ENCODE measurements at places on chromosomes 11 and 22. TPM values are rescaled to one million over a fixed set of nuclear protein-coding genes. Genes with fewer than 3 reads are reported as not detected.

DNA sequence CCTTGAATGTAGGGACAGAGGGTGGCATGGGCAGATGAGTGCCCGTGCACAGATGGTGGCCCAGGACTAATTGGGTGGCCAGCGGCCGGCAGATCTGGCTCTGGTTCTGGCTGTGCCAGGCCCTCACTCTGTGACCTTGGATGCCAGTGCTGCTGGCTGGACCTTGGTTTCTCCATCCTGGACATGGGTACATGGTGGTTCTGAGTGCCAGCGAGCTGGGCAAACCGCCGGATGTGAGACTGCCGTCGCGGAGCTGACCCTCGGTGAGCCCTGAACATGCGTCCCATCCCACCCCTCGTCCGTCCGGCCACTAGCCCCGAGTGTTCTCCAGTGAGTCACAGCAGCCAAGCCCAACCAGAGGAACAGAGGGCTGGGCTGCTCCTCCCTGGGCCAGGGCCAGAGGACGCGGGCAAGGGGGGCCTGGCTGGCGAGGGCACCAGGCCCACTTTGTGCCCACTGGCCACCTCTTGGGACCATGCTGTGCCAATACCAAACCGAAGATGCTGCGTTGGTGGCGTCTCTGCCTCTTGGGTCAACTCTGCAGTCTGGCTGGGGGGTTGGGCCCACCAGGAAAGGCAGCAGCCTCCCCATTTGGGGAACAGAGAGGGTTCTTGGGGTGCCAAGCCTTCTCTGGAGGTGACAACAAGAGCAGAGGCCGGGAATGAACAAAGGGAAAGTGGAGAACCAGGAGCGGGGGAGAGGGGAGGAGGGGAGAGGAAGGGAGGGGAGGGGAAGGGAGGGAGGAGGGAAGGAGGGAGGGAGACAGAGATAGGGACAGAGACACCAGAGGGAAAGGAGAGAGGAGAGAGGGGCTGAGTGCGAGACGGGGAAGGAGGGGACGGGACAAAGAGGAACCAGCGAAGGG is 10.7 kb downstream of the LSP1 start:
- H3K27ac ChIP-seq = peak overlapping the region; percentile 41
- H3K27me3 ChIP-seq = no peaks in the 10 kb centered on the region
- peaks cover 17% of the 10 kb centered on the region for H3K36me3 ChIP-seq
- no peak overlapping the region for H3K4me3 ChIP-seq
- H3K4me1 ChIP-seq = peaks cover 84% of the 10 kb centered on the region

DNA sequence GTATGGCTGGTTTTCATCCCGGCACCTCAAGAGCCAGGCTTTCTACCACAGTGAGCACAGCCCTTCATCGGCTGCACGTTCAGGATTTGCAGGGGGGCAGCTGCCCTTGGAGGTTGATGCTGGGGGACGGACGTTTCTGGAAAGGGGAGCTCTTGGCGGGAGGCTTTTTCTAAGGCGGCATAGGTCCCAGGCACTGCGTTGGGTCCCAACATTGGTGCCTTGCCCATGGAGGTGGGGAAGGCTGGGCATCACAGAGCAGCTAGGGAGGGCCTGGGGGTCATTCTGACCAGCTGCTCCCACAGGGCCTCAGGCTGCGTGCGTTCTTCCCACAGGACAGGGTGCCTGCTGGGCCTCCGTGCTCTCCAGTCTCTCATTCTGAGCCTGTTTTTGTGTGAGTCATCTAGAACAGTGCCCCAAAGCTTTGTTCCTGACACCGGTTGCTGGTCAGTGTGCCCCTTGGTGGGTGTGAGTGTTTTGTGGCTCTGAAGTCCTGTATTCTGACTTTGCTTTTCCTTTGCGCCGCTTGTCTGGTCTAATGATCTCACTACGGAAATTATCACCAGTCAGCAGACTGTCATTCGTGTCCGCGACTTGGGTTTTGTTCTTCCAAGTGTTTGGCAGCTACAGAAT is 275.9 kb downstream of the TBC1D22A start:
- no peak for DNase-seq
- no peaks in the 10 kb centered on the region for H3K27me3 ChIP-seq
- no peak overlapping the region for H3K27ac ChIP-seq
- peaks cover 5% of the 10 kb centered on the region for H3K36me3 ChIP-seq
- no peak overlapping the region for H3K4me3 ChIP-seq

DNA sequence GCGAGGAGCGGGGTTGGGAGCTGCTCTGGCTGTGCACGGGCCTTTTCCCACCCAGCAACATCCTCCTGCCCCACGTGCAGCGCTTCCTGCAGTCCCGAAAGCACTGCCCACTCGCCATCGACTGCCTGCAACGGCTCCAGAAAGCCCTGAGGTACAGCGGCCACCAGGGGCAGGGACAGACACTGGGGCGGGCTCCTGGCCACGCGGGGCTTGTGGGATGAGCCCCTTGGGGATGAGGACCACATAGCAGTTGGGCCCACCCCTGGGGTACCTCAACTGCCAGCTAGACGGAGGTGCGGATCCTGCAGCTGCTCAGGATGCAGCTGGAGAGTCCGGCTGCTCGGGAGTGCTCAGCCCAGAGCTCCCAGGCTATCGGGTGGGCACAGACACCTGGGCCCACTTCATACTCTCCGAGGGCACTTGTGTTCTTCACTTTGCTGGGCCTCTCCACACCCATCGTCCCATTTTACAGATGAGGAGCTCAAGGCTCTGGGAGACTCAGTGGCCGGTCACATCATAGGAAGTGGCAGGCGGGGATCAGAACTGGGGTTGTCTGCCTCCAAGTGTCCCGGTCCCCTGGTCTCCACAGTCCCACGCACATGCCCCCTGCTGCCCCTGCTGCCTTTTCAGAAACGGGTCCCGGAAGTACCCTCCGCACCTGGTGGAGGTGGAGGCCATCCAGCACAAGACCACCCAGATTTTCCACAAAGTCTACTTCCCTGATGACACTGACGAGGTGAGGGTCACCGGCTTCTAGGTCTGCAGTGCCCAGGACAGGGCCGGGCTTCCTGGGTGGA is 77.6 kb downstream of the MYO7A start:
- no peak overlapping the region for H3K27ac ChIP-seq
- H3K4me3 ChIP-seq = no peak overlapping the region
- no peaks in the 10 kb centered on the region for H3K27me3 ChIP-seq
- no peaks in the 10 kb centered on the region for H3K36me3 ChIP-seq
- H3K4me1 ChIP-seq = no peaks in the 10 kb centered on the region

- H3K4me3 ChIP-seq = no peak overlapping the region
- DNase-seq = no peak
- H3K27ac ChIP-seq = no peak overlapping the region
- peaks cover 5% of the 10 kb centered on the region for H3K27me3 ChIP-seq
Measured at GRCh38 chr11:64482588-64482987, 108.4 kb upstream of the SLC22A12 start.

- no peaks in the 10 kb centered on the region for H3K27me3 ChIP-seq
- peak overlapping the region; percentile 68 for H3K4me3 ChIP-seq
- peaks cover 96% of the 10 kb centered on the region for H3K4me1 ChIP-seq
- peaks cover 69% of the 10 kb centered on the region for H3K36me3 ChIP-seq
Measured at GRCh38 chr11:64765291-64765850, 5.6 kb upstream of the PYGM start.

DNA sequence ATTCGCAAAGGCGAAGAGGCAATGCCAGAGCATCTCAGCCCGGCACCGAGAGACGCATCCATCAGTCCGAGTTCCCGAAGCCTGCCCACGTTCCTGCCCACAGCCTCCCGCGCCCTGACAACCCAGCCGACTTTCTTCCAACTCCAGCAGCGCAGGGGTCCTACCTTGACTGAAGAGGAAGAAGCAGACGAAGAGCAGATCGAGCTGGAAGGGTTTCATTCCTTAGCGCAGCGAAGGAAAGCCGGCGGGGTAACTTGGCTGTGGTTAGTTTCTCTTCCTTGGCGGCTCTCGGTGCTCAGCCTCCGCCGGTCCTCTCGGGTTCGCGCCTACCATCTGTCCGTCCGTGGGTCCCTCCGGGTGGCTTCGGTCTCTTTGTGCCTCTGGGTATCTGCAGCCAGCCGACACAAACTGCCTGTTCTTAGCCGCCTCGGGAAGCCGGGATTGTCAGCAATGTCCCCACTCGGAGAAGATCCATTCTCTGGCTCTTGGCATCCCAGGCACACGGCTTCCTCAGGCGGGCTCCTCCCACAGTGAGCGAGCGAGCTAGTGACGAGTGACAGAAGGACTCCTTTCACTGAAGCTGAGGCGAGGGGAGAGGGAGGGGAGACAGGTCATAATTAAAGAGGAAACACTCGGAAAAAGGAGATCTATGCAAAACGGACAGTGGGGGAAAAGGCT is at the start of gene KIRREL3:
KIRREL3 (minus strand) TSS at position 480 of the 678 bp plus-strand sequence.
- H3K27me3 ChIP-seq = peaks cover 41% of the 10 kb centered on the region
- H3K4me3 ChIP-seq = no peak within 1 kb of the TSS
- DNase-seq = no peak
- no peak within 1 kb of the TSS for H3K27ac ChIP-seq

GRCh38 chr22:29478326-29479276 is 1.4 kb upstream of the NEFH start:
- peaks cover 12% of the 10 kb centered on the region for H3K27me3 ChIP-seq
- H3K4me1 ChIP-seq = peaks cover 13% of the 10 kb centered on the region
- H3K36me3 ChIP-seq = no peaks in the 10 kb centered on the region
- no peak overlapping the region for H3K4me3 ChIP-seq
- no peak overlapping the region for H3K27ac ChIP-seq

The CBLIF gene
- not detected for total RNA-seq

The GRM5 gene
- total RNA-seq = not detected

The AGBL2 gene
- 11.0 TPM for total RNA-seq

The MSANTD4 gene
- 8.3 TPM for total RNA-seq

The MUC15 gene
- not detected for total RNA-seq
